ENCODE measurements at places on chromosomes 16 and 17. TPM values are rescaled to one million over a fixed set of nuclear protein-coding genes. Genes with fewer than 3 reads are reported as not detected.

GRCh38 chr16:65375651-65376050 is 253.8 kb upstream of the CDH11 start:
- DNase-seq = no peak

GRCh38 chr17:179066-179432 is 2.4 kb downstream of the DOC2B start:
- no peak for DNase-seq

- no peak for DNase-seq
Measured at GRCh38 chr17:57612202-57613071, 132.7 kb downstream of the CCDC182 start.

GRCh38 chr16:75322740-75323139 is 71.3 kb upstream of the BCAR1 start:
- no peak for DNase-seq

DNA sequence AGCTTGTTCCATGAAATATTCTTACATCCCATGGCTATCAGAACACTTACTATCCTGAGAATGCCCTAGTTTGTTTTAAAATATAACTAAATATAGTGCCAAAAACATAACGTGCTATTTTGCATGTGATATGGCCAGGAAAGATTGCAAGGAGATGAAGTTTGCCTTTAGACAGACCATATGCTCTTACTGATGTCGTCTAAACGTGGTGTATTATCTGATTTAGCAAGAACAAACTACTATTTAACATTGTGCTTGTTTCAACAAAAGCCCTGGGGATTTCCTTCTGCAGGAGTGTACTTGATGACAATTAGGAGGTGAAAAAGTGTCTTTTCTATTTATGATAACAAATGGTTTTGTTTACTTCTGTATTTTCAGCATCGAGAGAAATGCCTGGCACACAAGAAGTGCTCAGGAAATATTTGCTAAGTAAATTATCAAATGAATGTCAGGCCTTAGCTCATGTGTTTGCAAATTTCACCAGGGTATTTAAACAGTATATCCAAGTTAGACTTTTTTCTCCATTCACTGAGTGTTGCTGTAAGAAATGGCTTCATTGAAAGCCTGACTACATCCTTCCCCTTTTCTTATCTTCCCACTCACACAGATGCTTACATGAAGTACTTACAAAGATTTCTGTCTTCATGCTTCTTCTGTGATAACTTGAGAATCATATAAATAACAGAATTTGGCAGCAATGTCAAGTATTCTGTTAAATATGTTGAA is 1033.6 kb downstream of the CDH8 start:
- no peak for DNase-seq

GRCh38 chr17:66514227-66514806 is 211.9 kb downstream of the PRKCA start:
- no peak for DNase-seq

DNA sequence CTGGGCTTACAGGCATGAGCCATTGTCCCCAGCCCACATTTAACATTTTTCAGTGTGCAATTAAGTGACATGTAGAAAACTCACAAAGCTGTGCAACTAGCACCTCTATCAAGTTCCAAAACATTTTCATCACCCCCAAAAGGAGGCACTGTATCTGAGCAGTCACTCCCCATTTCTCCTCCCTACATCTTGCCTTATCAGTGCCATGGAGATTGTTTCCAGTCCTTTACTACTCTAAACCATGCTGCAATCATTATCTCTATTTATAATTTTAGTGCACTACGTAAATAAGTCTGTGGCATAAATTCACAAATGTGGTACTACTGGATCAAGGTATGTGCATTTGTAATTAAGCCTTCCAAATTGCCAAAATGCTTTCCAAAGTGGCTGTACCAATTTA is 7.6 kb downstream of the MRPS23 start:
- DNase-seq = no peak

- no peak for DNase-seq
Measured at GRCh38 chr17:64611369-64611768, 50.7 kb downstream of the SMURF2 start.

- no peak for DNase-seq
Measured at GRCh38 chr17:41737680-41738023, 3.2 kb upstream of the HAP1 start.

GRCh38 chr17:1422885-1423284 is 22.9 kb upstream of the YWHAE start:
- DNase-seq = no peak

DNA sequence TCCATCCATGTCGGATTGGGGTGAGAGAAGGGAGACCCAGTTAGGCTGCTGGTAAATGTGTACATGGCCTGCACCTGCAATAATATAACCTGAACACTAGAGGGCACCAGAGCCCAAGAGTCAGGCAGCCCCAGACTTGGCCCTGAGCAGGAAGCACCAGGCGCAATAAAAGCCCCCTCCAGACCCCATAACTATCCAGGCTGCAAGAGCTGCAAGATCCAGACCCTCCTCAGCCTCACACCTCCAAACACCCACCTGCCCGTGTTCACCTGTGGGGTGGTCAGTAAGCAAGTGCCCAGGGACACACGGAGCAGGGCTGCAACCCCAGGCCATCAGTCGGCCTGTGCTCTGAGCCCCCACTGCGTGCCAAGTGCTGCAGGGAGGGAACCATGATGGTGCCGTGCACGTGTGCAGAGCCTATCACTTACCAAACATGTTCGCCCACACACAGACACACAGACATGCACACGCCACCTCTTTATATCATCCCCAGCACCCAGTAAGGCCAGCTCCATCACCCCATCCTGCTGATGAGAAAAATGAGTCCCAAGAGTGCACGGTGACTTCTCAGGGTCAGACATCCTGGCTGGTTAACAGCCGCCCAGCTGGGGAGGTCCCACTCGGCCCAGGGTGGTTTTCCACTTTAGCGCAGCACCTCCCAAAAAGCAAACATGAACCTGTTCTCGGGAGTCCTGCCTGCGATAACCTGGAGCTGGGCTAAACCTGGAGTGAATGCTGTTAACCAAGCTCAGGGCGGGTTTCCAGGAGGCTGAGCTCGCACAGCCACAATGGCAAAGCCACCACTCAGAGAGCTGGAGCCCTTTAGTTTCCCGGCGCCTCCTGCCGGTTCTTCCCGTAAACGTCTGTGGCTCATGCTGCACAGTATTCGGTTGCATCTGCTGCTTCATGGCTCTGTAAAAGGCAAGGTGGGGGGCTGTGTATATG is 439.8 kb downstream of the SOX9 start:
- peak; percentile 78 for DNase-seq

- peak; percentile 31 for DNase-seq
Measured at GRCh38 chr17:59754552-59754951, 47.1 kb downstream of the VMP1 start.

DNA sequence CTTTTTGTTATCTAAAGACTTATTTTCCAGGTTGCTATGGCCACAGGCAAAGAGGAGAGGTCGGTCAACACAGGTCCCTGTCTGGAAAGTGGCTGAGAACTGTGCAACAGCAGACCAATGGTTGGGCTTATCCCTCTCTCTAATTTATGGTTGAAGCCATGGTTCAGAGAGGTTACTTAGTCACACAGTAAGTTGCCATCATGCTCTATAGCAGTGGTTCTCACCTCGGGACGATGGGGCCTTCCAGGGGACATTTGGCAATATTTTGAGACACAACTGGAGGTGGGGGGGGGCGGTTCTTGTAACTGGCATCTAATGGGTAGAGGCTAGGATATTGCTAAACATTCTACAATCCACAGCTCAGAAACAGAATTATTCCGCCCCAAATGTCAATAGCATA is 842 bp upstream of the LDAF1 start:
- no peak for DNase-seq

DNA sequence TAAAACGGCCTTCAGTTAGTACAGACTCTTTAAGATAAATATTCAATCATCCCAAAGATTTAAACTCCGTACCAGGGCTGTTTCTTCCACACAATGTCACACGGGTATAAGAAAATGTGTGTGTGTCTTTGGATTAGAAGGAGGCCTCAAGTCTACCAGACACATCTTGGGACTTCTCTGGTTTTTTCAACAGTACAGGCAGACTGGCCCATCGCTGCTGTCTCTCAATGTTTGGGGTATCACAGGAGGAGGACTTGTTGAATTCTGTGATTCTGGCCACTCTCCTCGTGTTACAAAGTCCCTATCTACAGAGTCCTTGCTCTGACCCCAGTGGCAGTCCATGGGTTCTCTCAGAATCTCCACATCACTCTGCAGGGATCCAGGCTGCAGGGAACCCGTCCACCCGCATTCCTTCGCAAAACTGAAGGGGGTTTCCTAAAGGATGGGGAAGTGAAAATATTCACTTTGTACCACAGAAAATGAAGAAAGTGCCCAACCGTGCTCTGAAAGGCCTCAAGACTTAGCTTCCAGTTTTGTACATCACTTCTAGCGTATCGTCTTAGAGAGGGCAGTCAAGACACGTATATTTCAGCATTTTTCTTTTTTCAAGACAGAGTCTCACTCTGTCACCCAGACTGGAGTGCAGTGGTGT is 373.2 kb downstream of the NPIPA8 start:
- no peak for DNase-seq

DNA sequence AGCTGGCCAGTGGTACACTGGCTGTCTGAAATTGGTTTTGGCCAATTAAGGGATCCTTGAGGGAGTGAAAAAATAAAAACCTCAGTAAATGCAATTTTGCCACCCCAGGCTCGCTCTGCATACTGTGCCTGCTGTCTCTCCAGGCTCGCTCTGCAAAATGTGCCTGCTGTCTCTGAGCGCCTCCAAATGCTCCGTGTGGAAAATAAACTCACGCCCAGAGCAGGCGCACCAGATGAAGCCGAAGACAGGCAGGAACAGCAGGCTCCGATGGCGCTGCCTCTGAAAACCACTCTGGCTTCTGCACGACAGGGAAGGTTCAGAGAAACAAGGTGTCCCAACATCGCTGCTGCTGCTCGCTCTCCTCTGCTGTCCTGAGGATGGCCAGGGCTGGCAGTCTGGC is 29.1 kb downstream of the SNN start:
- DNase-seq = no peak

- DNase-seq = no peak
Measured at GRCh38 chr16:88730632-88731607, 24.6 kb downstream of the CTU2 start.

Gene KRT27
- total RNA-seq = not detected

Gene ICAM2
- 8.4 TPM for total RNA-seq

Gene TEX19
- not detected for total RNA-seq

Gene UTS2R
- not detected for total RNA-seq

Gene NT5C3B
- total RNA-seq = 51.8 TPM

Gene KRTAP4-16
- not detected for total RNA-seq

Gene MFSD6L
- 2.2 TPM for total RNA-seq
